ENCODE measurements at places on chromosomes 1 and 21.

DNA sequence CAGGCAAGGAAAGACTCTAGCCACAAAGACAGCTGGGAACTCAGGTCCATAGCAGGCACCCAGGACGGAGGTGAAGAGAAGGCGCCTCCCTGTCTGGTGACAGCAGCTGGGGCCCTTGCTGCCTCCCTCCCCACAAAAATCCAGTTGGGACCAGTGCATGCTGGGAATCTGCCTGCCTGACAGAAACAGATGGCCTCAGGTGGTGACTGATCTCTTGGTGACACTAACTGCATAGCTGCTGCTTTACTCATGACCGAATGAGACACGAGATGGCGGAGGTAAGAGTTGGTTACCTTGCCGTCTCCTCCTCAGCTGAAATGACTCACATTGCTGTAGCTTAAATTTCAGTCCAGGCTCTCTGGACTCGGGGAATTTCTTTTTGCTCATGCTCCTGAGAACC is 130.3 kb downstream of the FGGY start:
- peak; percentile 26 for DNase-seq

- no peak for DNase-seq
Observed at GRCh38 chr1:29713857-29714256, 477.5 kb downstream of the PTPRU start.

DNA sequence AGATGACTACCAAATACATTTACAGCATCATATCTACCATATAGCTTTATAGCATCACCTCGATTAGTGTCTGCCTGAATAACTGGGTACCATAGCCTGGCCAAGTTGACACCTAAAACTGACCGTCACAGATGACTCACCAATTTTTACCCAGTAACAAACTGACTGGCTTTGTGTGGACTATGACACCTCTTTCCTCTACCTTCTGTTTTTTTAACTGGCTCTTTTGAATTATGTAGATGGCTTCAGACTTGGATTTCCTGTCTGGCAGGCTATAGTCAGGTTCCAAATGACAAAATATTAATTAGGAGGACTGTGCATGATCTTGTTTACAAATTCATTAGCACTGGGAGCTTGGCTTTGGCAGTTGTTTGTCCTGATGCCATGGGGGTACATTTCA is 360.3 kb downstream of the TGFB2 start:
- no peak for DNase-seq

DNA sequence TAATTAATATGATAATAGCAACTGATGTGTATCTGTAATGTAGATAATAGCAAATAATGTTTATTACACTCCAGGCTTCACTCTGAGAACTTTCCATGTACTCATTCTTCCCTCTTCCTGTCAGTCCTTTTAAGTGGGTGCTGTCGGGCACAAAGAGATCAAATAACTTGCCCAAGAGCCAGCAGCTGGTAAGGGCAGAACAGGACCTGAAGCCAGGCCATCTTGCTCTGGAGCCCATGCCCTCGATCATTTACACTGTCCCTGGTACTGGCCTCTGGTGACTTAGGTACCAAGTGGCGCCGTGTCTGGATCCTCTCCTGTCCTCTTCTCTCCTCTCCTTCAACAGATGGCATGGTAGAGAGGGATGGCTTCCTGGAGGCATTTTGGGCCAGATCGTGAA is 97.2 kb downstream of the VPS13D start:
- DNase-seq: no peak

DNA sequence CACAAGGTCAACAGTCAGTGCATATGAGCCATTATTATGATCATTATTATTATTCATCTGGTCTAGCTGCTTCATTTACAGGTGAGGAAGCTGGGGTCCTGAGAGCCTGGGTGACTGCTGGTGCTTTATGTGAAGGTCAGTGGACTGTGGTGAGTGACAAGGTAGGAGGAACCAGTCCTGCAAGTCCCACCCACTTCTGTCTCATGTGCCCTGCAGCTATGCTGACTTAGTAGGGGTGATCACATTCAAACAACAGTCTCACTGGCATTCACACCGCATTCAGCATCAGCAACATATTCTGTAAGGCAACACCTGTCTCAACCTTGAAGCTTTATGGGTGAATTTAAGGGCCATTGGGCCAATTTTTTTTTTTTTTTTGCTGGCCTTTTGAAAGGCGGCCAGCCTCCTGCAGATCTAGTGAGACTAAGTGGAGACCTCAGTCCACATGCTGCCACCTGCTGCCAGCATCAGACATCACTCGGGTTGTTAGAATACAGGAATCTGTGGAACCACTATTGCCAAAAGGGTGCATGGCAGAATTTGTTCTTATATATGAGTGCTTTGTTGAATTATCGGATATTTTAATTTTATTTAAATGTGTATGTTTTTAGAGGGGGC is 59.9 kb upstream of the CACNA1E start:
- DNase-seq: no peak

DNA sequence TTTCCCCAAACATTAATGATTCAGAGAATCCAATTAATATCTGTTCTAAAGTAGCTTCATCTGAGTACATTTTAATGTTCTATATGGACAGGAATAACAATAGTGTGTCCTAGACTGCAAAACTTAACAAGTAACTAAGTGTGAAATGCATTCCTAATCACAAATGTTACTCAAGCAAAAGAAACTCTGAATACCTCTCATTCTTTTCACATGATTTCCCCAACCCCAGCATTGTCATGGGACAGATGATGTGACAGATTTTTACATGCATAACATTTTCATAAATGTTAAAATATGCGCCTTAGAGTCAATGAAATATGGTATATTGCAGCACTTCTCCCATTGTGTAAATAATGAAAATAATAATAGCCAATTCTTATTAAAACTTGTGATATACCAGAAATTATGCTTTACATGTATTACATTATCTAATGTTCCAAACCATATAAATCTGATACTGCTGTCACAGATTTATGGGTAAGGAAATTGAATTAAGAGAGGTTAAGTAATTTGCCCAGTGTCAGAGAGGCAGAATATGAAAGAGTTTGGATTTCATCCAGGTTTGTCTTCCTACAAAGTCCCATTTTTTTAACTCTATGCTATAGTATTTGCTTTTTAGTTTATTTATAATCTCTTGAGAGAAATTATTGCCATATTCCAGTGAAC is 269.4 kb downstream of the LRRC7 start:
- no peak for DNase-seq

GRCh38 chr21:36934864-36935420 is 31.5 kb downstream of the HLCS start:
- no peak for DNase-seq

GRCh38 chr21:41801321-41802197 is 34.7 kb upstream of the RIPK4 start:
- DNase-seq: no peak

- no peak for DNase-seq
Observed at GRCh38 chr1:8010080-8010664, 15.9 kb downstream of the ERRFI1 start.

- DNase-seq: no peak
Observed at GRCh38 chr1:186858923-186859322, 30.2 kb downstream of the PLA2G4A start.

DNA sequence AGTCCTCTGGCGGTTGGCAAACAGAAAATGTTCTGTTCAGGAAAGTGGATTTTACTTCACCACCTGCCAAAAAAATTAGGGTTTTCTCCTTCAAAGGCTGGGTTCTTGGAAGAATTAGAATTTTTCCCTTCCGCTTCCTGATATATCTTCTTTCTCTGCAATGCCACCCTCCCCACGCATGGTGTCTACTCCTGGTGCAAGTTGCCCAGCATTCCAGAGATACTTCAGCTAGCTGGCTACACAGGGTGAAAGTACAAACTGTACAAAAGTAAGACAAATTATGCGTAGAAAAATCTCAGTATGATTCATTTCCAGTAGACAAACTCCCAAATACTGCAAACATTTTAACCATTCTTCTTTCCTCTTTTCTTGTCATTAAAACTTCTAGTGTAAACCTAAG is 430.1 kb upstream of the ESRRG start:
- no peak for DNase-seq

DNA sequence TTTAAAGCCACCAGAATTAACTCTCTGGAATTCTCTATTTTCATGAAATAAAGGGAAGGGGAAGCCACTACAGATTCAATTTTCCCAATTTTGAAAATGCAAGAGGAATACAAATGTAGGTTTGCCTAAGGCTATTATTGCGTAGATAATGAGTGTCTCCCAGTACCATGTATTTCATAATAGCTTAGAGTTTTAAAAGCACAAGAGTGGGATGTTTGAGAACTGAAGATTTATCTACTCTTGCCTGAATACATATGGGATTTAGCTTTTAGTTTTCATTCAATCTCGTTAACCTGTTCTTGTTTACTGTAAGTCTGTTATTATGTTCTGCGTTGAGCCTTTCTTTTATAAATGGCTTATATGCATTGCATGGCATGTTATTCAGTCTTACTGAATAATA is 795.1 kb downstream of the BRINP3 start:
- no peak for DNase-seq

DNA sequence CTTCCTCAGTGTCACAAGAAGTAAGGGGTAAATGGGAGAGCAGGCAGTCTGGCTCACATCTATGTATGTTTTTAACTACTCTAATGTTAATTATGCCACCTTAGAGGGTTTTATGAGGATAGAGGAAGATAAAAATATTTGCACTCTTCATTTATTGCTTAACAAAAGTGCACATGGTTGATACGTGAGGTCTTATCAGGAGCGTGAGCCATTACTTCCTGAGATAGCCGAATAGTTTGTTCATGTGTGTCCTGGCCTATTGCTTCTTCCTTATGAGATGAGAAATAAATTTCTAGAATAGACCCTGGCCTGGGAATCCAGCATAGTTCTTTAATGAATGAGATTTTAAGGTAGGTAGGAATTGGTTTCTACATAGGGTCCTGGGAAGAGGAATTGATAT is 471.1 kb upstream of the B3GALT2 start:
- no peak for DNase-seq

GRCh38 chr1:22380024-22380785 is 71.4 kb upstream of the ZBTB40 start:
- no peak for DNase-seq

- DNase-seq: no peak
Observed at GRCh38 chr1:177054542-177054941, 110.0 kb downstream of the ASTN1 start.

DNA sequence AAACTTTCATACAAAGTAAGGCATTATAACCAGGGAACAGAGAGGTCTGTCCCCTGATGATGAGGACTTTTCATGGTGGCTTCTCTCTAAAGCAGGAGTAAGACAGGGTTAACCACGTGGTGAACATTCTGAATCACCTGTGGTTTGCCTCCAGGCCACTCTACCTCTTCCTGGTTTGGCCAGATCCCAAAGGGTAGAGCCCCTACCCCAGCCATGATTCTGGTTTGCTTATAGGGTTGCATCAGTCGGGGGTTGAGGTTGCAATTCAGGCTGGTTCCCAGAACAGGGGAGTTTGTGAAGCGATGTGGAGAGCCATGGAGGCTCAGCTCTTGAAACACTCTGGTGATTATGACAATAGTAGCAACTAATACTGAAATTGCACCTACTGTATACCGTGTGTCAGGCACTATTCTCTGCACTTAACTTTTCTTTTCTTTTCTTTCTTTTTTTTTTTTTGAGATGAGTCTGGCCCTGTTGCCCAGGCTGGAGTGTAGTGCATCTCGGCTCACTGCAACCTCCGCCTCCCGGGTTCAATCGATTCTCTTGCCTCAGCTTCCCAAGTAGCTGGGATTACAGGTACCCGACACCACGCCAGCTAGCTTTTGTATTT is 8.3 kb downstream of the CNR2 start:
- no peak for DNase-seq

- no peak for DNase-seq
Observed at GRCh38 chr1:239322369-239322768, 64.0 kb upstream of the CHRM3 start.

GRCh38 chr1:9758559-9759121 is 65.1 kb downstream of the CLSTN1 start:
- no peak for DNase-seq

Data from BJ (cell line).